ENCODE measurements at places on chromosomes 12 and 14.

- DNase-seq, result no peak
These were observed 47.9 kb upstream of the KCNC2 start for GRCh38 chr12:75257510-75257909.

- DNase-seq, result no peak
These were observed 9.6 kb upstream of the TMEM30B start for GRCh38 chr14:61290701-61291100.

DNA sequence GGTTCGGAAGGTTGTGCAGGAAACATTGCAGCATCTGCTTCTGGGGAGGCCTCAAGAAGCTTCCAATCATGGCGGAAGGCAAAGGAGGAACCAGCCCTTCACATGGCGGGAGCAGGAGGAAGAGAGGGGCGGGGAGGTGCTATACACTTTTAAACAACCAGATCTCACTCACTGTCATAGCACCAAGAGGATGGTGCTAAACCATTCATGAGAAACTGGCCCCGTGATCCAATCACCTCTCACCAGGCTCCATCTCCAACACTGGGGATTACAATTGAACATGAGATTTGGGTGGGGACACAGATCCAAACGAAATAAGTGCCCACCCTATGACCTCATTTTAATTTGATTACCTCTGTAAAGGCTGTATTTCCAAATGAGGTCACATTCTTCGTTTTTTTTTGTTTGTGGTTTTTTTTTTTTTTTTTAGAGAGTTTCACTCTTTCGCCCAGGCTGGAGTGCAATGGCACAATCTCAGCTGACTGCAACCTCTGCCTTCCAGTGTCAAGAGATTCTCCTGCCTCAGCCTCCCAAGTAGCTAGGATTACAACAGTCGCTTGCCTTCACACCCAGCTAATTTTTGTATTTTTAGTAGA is 11.4 kb upstream of the ORAI1 start:
- no peak for DNase-seq

- DNase-seq, result peak; percentile 28
These were observed 14.0 kb downstream of the GPR68 start for GRCh38 chr14:91230397-91231035.

DNA sequence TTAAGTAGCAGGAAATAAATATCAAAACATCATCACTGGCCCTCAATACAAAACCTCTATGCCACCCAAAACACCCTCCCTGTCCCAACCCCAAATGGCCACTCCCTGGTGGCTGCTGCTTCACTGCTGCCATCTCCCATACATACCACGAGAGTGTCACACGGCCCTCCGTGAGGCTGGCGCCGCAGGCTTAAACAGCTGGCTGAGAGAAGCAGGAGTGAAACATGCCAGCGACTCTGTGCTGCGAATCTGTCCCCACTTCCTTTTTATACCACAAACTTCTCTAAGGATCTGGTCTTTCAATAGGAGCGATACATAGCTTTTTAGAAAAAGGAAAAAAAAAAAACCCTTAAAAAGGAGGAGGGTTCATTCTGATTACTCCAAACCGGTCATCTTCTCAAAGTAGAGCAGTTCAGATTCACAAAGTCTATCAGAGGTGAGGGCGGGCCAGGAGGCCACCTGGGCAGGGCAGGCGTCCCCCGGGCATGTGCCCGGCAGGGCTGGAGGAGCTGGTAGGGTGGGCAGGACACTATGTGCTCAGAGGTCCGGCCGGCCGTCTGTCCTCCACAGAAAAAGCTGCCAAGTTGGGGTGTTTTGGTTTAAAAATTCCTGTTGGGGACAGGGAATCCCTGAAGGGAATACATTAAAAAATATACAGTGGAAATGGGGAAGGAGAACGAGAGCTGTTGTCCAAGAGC is 26.5 kb downstream of the MAX start:
- no peak for DNase-seq

DNA sequence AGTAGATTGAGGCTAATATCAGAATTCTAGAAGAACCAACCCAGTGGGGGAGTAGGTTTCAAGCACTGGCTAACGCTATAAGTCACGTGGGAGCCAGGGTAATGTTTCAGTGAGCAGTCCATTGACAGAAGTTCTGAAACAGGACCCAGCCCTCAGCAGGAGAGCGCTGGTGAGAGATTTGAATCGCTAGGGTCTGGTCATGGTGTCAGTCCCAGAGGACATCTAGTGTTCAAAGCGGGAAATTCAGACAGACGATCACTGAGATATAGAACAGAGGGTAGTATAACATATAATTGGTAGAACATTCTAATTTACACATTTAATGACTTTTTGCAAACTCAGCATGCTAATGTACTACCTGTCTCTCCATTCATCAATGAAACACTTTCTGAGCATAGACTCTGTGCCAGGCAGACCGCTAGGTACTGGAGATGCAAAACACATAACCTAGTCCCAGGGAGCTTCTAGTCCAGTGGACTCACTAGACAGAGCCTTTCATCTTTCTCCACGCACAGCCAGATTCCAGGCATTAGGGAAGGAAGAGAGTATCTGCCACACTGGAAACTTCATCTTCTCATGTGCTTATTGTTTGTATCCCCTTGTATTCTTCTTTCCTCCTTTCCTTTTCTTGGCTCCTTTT is 35.4 kb upstream of the RNASE3 start:
- peak; percentile 61 for DNase-seq

DNA sequence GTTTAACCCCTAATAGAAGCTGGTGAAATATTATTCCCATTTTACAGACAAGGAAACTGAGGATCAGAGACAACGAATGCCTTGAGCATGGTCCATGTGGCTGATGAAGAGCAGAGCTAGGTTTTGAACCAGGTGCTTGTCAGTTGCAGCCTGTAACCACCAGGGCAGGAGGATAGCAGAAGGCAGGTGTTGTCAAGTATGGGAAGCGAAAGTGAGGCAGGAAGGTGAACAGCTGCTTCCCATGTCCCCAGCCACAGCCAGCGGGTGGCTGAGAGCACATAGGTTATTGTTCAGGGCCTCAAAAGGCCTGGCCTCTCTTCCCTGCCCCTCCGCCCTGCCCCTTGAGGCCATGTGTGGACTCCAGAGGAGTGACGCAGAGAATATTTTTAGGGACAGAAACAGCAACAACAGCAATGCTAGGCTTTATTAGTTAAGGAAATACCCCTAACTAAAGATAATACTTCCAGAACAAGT is 39.6 kb downstream of the IQSEC3 start:
- DNase-seq, result no peak

- no peak for DNase-seq
These were observed 81.5 kb upstream of the OSBPL8 start for GRCh38 chr12:76641073-76641472.

DNA sequence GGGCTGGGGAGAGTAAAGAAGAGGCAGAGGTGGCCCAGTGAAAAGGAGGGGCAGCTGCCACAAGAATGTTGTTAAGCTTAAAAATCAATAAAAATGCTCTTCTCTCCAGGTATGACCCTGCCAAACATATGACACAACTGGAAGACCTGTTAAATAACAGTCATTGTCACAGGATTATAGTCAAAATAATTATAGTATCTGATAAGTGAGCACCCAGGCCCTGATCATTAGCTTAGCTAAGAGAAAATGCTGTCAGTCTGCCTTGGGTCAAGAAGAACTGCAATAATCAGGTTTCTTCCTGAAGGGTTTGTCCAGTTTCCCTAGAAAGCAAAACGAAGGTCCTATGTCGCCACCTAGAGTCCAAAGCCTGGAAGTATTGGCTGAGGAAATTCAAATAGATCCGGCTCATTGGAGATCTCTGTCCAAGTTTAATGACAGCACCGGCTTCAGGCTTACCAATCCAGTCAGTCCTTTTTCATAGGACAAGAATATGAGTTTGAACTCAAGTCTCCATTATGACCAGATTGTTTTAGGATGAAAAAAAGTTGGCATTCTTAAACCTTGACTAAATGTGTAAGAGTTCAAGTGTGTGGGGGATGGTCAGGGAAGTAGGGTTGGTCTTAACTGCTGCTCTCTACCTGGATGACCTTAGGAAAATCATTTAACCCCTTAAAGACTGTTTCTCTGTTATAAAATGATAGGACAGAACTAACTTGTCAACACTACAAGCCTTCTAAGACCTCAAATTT is 22.5 kb upstream of the NKX2-8 start:
- peak; percentile 67 for DNase-seq

- no peak for DNase-seq
These were observed 5.8 kb upstream of the NEMF start for GRCh38 chr14:49858383-49858782.

- no peak for DNase-seq
These were observed 306.7 kb downstream of the EMP1 start for GRCh38 chr12:13503094-13503835.

- no peak for DNase-seq
These were observed 54.5 kb upstream of the TMEM260 start for GRCh38 chr14:56524971-56525677.

DNA sequence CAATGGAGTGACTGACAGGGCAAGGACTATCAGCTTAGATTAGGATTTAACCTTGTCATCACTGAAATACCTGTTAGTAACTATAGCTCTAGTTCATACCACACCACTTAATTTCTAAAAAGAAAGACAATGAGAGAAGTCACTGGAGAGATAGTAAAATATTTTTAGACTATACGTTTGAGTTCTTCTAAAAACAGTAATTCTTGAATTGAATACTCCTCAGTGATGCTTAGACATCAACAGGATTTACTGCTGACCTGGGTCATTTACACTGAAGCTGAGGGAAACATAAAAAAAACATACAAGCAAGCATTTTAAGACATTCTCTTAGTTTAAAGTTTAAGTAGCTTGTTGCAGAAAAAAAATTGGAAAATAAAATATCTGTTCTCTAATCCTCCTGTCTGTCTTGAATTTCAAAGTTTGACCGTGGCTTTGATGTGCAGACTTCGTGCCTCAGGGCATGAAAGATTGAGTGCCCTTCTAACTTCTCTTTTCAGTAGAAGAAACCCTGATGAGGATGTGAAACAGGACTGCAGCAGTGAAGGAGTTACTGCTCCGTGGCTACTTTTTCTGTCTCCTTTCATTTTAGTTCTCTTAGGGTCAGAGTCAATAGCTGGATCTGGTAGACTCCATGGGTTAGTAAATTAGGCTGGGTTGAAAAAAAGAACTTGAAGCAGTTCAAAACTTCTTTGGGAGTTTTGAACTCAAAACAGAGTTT is 172.2 kb downstream of the PTPRO start:
- no peak for DNase-seq

- no peak for DNase-seq
These were observed 126.1 kb downstream of the SPTSSA start for GRCh38 chr14:34335968-34336367.

DNA sequence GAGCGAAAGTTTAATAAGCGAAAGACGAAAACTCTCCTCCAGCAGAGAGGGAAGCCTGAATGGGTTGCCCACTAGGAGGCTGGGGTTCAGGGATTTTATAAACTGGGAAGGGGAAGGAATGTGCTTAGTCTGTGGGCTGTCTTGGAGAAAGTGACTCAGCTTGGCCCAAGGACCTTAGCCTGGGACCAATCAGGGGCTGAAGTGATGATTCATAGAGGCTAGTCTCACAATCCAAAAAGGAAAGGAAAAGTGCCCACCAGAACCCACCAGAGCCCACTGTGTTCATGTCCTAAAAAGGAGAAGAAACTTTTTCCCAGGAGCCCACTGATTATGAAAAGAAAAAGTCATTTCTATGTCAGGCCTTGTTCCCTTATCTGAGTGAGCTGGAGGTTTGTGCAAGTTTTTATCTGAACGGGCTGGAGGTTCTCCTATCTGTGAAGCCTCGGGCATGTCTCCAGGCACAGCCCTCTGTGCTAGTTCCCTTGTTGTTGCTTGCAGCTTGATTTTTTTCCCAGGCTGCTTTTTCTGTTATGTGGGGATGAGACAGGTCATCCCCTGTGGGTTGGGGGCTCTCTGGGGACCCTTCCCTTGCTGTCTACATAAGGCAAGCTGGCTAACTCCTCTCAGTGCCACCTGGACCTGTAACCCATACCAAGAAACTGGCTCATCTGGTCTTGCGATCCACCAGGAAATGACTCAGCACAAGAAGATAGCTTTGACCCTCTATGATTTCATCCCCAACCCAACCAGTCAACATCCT is 8.3 kb upstream of the GOLGA5 start:
- peak; percentile 91 for DNase-seq

- peak; percentile 17 for DNase-seq
These were observed 204.3 kb downstream of the ESR2 start for GRCh38 chr14:64089920-64090319.

DNA sequence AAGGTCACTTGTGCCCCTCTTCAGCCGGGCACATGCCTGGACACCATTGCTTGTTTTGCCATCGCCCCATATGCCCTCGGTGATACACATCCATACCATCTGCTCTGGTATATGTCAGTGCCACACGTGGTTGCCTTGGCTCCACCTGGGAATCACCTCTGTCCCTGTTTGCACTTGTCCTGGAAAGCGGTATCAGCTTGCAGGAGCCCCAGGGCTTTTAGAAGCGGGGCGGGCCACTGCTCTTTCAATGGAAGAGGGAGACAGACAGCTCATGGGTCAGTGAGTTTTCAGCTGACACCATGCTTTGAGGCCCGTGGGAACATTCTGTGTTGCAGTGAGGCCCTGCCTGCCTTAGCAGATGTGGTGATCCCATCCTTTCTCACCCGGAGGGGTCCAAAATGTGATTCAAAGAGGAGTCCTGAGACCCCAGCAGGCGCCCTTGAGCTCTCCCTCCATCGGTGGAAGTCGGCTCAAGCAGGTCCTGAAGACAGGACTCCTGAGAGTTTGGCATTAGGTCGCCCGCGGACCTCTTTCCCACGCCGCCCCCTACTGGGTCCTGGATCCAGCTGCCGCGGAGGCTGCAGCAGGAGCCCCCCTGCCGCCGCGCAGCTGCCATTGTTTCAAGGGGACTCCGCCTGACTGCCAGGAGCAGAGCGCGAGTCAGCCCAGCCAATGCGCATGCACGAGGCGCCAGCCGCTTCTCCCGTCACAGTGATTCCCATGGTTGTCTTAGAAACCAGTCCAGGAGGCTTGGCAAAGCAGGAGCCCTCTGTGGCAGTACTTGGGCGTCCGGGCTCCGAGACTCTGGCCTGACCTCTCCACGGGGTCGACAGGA is 773.2 kb upstream of the ALG10B start:
- DNase-seq, result no peak

- no peak for DNase-seq
These were observed 81.1 kb upstream of the ST8SIA1 start for GRCh38 chr12:22415342-22416309.

GRCh38 chr14:102799684-102800562 is 22.7 kb downstream of the TRAF3 start:
- peak; percentile 88 for DNase-seq

GRCh38 chr12:126742241-126742641 is 1524.7 kb upstream of the TMEM132C start:
- DNase-seq, result no peak

GRCh38 chr12:131943389-131943788 is 6.4 kb upstream of the EP400 start:
- no peak for DNase-seq

All from fibroblast of skin of back (primary cell).